IPS DF 6.9 (cell line): ENCODE measurements at places on chromosomes 4 and X.
A peak's percentile ranks its signal among the peaks of the same experiment; 100 is the strongest.

- no peak for DNase-seq
Observed at GRCh38 chr4:163165217-163166017, 1.3 kb downstream of the NAF1 start.

DNA sequence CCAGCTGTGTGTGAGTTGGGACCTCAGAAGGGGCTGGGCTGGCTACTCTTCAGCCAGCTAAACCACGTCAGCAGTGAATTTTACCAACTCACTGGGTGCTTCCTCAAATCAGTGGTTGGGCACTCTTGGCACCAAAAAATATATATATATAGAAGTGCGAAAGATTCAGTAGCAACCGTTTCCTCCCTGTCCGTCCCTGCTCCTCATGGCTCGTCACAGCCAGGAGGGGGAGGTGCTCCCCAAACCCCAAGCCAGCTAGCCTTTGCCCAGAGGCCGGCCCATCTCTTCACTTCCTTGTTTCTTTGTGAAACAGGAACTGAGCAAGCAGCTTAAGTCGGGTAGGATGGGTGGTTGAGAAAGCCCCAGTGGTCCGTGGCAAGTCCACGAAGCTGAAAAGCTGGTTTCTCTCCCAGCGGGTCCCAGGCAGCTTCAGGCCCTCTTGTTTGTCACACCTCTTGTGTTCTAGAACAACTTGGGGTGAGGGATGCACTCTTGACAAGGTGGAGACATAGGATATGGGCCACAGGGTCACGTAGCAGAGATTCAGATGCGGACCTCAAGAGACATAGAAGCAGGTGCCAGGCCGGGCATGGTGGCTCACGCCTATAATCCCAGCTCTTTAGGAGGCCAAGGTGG is 6.8 kb upstream of the SASH3 start:
- no peak for DNase-seq

GRCh38 chrX:131762802-131763234 is 218.9 kb downstream of the OR13H1 start:
- DNase-seq, result no peak

DNA sequence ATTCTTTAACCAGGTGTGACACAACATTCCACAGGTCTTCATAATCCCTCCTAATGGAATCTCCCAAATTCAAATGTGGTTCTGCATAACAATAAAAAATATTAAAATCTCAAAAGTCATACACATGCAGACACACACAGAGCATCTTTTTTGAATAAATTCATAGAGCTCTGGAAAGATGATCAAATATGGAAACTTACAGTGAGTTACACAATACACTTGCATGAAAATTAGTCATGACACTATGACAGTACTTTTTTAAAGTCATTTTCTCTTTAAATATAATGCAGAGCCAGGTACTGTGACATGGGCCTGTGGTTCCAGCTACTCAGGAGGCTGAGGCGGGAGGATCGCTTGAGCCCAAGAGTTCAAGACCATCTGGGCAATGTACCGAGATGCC is 38.9 kb downstream of the DDX60L start:
- DNase-seq, result no peak

GRCh38 chr4:137559801-137560200 is 27.5 kb upstream of the PCDH18 start:
- no peak for DNase-seq

- DNase-seq, result peak; percentile 11
Observed at GRCh38 chrX:103211012-103211715, 3.7 kb upstream of the BEX4 start.
